ENCODE measurements at places on chromosomes 3 and 15.

- no peak for DNase-seq
These were observed 102.8 kb downstream of the ARRDC4 start for GRCh38 chr15:98063315-98063714.

- DNase-seq, result no peak
These were observed 8.9 kb downstream of the RTP2 start for GRCh38 chr3:187693431-187693830.

- DNase-seq, result peak; percentile 74
These were observed 85.1 kb downstream of the PDCD6IP start for GRCh38 chr3:33883538-33883950.

- no peak for DNase-seq
These were observed 10.5 kb upstream of the ANO10 start for GRCh38 chr3:43632269-43632733.

DNA sequence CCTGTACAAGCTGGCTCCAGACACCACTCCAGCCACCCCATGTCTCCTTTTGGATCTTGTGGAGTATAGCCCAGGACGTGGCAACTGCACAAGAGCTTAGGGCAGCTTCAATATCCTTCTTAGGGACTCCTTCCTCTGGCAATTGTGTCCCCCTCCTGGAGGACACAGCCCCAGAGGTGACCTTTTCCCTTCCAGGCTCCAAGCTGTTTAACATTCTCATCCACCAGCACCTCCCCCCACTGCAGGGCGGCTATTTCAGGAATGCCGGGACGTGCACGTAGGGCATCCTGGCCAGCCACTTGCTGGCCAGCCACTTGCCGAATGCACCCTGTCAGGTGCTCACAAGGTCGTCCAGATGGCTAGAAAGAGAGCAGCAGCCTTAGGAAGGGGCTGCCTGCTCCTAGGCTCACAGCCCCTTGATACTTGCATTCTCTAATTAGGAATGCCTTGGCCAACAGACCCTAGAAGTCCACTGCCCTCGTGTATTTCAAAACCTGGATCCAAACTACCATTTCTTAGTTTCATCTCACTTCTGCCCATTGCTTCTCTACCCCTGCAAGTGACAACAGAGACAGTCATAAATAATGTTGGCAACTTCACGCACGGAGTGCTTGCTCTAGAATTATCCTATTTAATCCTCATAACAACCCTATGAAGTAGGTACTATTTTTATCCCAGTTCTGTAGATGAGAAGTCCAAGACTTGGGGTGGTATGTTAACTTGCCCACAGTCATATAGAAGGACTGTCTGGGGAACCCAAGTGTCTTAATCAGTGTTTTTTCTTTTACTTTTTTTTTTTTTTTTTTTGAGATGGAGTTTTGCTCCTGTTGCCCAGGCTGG, 24.5 kb upstream of the IDH2 start:
- no peak for DNase-seq

DNA sequence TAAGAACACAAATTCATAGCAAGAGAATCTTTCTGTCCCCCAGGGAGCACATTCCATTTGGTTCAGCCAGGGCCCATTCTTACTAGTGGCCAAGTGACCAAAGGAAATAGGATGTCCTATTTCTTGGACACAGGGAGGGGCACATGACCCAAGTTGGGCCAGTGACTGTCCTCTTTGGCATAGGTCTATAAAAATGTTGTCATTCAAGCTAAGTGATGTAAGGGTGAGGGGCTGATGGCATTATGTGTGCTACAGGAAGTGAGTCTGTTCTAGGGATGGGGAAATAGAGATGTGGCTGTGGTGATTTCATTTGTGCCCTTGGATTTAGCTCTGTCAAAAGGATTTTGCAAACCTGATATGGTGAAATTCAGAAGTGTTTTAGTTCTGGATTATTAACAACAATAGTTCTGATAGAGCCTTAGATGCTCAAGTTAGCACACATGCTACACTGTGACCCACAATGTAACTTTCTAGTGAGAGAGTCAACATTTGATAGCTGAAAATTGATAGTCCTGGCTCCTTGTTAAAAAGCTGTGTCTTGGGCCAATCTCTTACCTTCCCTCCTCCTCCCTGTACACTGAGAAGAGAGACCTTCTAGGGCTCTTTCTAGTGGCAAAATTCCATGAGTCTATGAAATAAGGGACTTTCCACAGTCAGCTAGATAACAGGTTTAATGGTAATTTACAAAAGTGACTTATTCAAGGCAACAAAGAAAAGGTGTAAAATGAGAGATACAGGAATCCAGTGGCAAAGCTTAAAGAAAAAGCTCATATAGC, 117.2 kb downstream of the THRB start:
- DNase-seq, result no peak

- no peak for DNase-seq
These were observed 189.8 kb upstream of the CNTN4 start for GRCh38 chr3:1908651-1909445.

GRCh38 chr3:51794206-51794605, 15.2 kb upstream of the IQCF6 start:
- no peak for DNase-seq

GRCh38 chr3:194301730-194302129, 49.4 kb downstream of the CPN2 start:
- no peak for DNase-seq

DNA sequence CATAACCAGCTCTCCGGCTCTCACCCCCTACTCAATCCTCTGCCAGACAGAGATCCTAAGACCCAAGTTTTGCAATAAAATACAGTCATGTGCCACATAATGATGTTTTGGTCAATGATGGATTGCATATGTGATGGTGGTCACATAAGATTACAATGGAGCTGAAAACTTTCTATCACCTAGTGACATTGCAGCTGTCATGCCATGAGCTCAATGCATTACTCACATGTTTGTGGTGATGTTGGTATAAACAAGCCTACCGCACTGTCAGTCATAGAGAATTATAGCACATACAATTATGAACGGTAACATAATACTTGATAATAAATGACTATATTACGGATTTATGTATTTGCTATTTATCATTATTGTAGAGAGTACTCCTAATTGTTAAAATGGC, 26.9 kb upstream of the SAMMSON start:
- no peak for DNase-seq

DNA sequence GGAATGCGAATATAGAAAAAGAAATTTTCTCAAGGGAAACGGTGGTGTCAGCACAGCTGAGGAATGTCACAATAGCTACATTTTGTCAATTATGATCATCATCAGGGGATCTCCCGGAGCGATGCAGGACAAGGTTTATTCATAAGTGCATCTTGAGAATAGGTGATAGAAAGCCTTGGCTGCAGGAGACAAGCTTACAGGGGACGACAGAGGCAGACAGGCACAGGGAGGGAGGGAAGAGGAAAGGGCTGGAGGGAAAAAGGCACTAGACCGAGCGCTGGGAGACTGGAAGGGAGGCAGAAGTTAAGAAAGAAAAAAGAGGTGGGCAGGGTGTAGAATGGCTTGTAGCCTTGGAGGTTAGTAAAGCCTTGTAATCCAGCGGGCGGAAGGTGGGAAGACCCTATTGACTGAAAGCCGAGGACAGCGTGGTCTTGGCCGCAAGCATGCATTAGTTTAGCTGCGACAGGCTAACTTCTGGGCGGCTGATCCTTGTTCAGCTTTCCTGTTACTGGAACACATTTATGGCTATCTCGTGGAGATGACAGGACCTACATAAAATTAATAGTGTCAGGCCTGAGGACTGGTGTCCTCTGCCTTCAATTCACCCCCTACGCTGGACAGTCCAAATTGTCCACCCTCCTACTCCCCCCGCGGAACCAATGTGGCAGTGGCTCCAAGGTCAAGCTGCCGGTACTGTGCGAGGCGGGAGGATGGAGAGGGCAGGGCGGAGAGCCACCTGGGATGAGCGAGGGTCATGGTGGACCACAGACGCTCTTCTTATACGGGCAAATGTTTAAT, 1.4 kb upstream of the NECTIN3 start:
- no peak for DNase-seq

- no peak for DNase-seq
These were observed 20.8 kb upstream of the ALAS1 start for GRCh38 chr3:52176951-52177700.

DNA sequence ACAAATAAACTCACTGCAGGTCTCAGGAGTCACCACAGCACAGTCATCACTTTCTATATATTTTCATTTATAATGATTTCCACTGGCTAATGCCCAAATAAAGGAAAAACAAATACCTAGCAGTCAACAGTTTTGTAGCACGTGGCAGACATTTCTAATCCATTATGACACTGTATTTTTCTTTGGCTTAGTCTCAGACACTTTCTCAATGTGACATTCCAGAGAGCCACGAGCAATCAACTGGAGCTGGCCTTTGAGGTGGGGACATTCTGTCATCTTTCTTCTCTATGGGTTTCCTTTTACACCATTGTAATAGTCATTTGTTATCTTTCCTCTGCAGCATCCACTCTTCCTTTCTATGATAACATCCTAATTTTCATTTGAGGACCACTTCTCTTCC, 119.7 kb downstream of the WNT5A start:
- no peak for DNase-seq

DNA sequence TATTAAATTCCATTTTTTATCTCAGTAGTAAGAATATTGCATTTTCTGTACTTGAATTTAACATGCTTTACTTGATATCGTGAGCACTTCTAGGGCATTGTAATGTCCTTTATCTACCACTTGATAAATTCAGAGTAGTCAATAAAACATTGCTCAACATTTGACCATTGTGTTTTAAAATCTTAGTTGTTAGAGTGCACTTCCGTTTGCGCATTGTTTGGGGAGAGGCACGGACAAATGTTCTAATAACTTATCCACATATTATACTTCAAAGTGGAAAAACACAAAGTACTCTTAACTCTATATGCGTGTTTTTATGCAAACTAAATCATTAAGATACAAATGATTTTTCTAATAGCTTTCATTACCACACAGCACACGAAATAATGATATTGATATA, 419 bp downstream of the FAM227B start:
- DNase-seq, result peak; percentile 59

- no peak for DNase-seq
These were observed 22.3 kb upstream of the CBLB start for GRCh38 chr3:105891101-105891500.

DNA sequence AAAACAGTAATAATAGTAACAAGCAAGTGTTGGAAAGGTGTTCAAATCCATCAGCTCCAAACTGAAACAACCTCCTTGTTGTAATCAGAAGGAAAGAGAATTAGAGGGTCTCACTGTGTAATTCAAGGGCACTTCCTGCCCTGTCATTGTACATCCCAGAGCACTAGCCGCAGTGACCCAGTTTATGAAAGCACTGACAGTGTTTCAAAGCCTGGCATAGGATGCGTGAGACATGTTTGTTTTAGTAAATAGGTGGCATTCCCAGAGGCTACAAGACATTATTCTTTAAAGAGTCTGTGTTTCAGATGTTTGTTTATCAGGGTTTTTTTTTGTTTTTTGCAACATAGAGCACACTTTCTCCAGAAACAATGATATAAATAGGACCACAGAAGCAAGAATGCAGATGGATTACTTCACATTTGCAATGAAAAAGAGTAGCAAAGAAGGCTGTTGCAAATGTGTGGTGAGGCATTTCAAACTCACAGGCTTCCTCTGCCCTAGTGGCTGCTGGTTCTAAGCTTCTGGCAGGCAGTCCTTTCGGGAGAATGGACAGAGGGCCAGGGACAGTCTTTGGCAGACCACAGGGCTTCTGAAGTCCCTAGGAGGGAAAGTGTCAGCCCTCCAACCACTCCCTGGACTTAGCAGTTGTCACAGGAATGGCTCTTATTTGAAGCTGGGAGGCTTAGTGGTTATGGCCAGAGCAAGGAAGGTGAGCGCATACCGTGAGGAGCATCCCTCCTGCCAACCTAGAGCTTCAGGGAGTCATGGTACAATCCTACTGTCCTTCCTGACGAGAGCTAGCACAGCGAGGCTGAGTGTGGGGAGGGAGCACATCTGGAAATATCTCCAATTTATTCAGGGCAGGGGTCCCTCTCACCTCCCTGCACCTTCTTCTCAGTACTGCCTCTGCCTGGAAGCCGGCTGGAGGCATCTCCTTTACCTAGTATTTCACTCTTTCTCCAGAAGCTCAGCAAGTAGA, 31.4 kb upstream of the TIPARP start:
- DNase-seq, result no peak

- no peak for DNase-seq
These were observed 76.8 kb downstream of the SMAD3 start for GRCh38 chr15:67142092-67142766.

DNA sequence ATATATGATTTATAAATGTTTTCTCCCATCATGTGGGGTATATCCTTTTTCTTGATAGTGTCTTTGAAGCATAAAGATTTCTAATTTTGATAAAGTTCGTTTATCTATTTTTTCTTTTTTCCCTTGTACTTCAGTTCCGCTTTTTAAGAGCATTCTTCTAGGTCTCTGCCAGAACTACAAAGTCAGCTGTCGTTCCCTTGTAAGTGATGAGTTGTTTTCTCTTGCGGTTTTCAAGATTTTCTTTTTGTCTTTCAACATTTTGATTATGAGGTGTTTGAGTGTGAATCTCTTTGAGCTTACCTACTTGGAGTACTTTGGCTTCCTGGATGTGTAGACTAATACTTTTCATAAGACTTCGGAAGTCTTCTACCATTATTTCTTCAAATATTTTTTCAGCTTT, 9.3 kb upstream of the PRICKLE2 start:
- DNase-seq, result no peak

DNA sequence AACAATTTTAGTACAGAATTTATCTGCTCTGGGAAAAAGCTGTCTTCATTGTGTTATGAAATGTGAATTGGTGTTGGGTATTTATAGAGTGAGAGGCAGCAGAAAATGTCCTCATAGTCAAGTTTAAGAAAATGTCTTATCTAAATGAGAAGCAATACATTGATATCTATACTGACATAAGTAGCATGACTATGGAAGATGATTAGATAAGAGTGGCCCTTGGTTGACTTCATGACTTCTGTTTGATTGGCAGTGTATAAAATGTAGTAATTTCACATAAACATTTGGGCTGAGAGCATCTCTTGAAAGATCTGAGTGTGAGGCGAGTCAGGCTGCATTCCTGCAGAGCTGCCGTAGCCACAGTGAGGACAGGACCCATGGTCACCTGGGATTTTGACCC, 19.4 kb downstream of the MCTP2 start:
- no peak for DNase-seq

DNA sequence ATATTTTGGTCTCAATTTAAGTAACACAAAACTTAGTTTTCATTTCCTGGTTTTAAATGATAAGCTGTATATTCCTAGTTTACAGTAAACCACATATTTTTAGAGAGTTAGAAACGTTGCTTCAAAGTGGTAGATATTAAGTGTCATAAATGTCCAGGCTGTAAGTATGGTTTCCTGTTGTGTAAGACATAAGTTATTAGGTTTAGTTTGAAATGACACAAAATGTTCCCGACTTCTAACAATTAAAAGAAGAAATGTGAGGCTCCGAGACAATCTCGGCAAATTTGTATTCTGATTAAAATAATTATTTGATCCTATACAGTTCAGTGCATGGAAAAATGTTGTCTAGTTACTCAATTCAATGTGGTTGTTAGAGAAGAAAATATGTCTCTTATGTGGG, 387.3 kb downstream of the EPHA3 start:
- no peak for DNase-seq

- DNase-seq, result no peak
These were observed 51.7 kb downstream of the ZIC4 start for GRCh38 chr3:147354623-147355022.

Data from NAMALWA (cell line).